ENCODE measurements at places on chromosomes 13 and 19.

GRCh38 chr13:52739468-52740071, at the start of gene CNMD:
CNMD (minus strand) TSS chr13:52739820; CDS start chr13:52739701, 119 bp downstream.
- no peak for DNase-seq

DNA sequence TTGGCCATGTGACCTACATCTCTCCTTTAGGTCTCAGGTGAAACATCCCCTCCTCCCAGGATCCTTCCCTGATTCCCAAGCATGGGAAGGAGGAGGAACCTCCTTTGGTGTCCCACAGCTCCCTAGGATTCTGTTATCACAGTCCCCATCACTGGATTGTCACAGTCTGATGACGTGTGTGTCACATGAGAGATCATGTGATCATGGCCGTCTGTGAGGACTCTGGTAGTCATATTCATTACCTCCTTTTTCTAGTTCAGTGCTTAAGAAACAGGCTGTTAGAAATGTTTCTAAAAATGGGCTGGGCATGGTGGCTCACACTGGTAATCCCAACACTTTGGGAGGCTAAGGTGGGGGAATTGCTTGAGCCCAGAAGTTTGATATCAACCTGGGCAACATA, 3.0 kb downstream of the DHX34 start:
- DNase-seq = no peak

DNA sequence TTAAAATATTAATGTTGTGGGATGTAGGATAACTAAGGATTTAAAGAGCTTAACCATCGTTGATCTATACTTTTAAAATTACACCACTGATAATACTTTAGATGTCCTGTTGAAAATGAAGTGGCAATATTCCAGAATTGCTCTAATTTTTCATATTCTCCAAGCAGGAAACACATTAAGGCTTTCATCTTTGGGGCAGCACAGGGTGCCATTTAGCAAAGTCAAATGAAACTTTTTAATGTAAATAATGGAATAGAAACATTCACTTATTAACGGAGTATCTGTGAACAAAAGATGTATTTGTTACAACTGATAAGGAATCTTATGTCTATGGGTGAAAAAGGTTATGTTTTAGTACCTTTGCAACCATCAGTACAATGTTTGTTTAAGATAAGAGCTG, 50.0 kb upstream of the MIR17HG start:
- no peak for DNase-seq

DNA sequence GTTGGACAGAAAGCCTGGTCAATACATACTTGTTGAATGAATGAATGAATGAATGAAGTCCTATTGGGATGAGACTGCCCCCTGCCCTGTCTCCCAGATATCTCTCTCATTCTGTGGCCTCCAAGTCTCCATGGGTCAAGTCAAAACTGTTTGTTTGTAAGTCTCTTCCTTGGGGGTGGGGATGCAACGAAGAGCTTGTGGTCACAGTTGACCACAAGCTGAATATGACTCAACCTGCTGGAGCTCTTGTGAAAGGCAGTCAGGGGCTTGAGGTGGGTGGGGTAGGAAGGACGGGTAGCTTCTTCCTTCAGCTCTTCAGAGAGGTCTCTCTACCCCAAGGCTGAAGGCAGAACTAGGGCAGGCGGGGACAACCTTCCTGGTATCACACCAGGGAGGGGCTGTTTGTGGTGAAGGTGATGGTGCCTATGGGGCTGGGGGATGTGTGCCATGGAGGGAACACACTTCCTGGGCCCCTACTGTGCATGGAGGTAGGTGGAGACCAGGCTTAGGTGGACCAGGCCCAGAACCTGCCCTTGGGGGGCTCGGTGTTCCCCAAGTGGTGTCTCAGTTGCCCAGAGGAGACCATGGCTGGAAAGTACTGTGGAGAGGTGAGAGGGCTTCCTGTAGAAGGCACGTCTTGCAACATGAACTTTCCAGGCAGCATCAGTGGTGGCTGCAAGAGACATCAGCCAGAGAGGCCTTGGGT, 8.0 kb downstream of the MYO1F start:
- DNase-seq = no peak

DNA sequence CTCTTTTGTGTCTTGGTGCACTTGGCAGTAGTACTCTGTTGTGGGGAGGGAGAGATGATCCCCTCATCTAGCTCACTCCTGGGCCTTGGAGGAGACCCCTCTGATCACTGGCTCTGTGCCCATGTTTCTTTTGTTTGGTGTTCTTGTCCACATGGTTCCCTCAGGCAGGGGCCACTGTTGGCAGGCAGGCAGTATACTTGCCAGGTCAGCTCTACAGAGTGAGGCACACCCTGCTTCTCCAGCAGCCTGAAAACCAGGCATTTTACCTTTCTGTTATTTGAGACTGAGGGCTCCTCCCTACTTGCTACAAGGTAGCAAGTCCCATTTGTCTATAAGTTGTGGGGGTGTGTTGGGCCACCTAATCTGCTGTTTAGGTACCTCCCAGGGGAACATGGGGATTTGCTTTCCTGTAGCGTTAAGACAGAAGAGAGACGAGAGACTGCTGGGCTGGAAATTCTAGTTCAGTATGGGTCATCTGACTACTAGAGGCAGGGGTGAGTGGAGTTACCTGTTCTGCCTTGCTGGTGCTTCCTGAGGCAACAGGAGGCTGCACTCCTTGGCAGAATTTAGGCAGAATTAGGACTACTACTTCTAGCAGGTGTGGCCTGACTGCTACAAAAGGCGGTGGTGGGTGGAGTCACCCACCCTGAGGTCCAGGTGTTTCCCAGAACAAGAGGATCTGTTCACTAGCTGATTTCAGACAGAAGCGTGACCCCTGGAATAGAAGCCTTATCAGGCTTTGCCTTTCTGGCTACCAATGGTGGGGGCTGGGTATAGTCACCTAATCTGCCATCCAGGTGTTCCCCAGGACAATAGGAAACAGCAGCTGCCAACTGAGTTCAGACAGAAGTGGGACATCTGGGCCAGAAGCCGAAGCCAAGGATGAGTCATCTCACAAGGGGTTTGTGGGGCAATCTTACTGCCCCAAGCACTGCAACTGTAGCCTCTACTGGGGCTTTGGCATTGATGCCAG, 843.0 kb upstream of the ATXN8OS start:
- DNase-seq = no peak

DNA sequence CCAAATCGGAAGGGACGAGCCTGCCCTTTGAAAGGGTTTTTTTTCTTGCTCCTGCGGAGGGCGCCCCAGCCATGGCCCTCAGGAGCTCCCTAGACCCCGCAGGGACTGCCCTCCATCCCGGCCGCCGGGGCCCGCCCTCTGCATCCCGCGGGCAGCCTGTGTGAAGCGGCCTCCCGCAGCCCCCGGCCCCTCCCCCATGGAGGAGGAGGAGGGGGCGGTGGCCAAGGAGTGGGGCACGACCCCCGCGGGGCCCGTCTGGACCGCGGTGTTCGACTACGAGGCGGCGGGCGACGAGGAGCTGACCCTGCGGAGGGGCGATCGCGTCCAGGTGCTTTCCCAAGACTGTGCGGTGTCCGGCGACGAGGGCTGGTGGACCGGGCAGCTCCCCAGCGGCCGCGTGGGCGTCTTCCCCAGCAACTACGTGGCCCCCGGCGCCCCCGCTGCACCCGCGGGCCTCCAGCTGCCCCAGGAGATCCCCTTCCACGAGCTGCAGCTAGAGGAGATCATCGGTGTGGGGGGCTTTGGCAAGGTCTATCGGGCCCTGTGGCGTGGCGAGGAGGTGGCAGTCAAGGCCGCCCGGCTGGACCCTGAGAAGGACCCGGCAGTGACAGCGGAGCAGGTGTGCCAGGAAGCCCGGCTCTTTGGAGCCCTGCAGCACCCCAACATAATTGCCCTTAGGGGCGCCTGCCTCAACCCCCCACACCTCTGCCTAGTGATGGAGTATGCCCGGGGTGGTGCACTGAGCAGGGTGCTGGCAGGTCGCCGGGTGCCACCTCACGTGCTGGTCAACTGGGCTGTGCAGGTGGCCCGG, 815 bp downstream of the MAP3K10 start:
- DNase-seq = no peak

- no peak for DNase-seq
Measured at GRCh38 chr19:55095260-55096060, 19.8 kb downstream of the EPS8L1 start.

DNA sequence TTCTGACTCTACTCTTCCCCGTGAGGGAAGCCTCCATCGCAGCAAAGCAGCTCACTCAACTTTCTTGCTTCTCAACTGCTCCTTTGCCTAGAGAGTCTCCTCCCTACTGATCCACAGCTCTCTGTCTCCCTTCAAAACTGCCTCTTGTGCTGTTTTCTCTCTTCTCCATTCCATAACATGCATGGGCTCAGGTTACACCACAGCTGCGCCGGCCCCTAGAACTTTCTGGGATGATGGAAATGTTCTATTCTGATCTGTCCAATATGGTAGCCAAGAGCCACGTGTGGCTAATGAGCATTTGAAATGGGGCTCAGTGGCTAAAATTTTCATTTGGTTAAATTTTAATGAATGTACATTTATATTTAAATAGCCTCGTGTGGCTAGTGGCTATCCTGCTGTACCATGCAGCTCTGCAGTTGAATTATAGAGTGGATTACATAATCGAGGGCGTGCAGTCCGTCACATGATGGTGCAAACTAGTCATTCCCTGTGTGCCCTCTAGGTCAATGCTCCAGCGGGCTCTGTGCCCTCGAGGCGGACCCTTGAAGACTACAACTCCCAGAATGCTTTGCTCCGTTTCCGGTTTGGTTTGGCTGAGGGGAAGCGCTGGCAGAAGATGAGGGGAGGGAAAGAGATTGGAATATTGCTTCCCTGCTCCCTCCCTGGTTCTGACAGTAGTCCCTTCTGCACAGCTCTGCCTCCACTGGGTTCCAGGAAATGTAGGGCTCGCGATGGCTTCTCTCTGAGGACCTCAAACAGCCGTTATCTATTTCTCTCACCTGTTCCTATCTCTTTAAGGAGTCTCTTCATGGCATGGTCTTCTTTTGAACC, 109.8 kb downstream of the CACNA1A start:
- DNase-seq = peak; percentile 30

GRCh38 chr19:47713046-47714021, at the start of gene EHD2:
EHD2 (plus strand) TSS chr19:47713422; CDS start chr19:47716613, 3,191 bp downstream.
- no peak for DNase-seq

DNA sequence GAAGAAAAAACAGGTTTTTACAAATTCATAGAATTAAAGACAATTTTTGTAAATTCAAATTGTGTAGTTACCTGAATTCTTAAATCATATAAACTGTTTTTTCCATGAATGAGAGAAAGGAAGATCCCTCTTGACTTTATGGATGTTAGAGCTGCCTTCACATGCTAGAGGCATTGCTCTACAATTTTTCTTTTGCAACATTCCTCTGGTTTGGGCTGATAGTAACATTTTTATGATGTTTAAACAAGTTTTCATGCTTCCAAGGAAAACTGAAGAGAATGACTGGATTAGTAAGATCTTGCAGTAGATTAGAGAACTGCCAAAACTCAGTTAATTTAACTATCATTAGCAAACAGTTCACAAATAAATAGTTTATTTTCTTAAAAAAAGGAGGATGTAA, 250.6 kb downstream of the GPC6 start:
- no peak for DNase-seq

GRCh38 chr13:46202966-46203365, 8.8 kb upstream of the LRRC63 start:
- DNase-seq = no peak

DNA sequence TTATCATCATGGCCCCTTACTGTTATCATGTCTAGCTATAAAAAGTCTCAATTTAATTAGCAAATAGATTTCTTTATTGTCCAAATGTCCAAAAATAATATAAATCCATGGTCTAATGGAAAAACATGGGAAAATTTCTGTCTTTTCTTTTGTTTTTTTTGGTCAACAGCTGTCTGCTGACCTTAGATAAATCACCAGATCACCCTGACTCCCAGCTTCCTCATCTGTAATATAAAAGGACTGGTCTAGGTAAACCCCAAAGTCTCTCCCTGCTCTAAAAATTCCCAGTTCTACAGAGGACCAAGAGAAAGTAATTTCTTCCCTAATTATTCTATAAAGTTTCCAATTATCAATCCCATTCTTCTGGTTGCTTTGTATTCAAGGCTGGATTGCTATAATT, 30.7 kb upstream of the RCBTB2 start:
- DNase-seq = no peak

GRCh38 chr19:36051236-36051635, 2.8 kb downstream of the THAP8 start:
- DNase-seq = no peak

DNA sequence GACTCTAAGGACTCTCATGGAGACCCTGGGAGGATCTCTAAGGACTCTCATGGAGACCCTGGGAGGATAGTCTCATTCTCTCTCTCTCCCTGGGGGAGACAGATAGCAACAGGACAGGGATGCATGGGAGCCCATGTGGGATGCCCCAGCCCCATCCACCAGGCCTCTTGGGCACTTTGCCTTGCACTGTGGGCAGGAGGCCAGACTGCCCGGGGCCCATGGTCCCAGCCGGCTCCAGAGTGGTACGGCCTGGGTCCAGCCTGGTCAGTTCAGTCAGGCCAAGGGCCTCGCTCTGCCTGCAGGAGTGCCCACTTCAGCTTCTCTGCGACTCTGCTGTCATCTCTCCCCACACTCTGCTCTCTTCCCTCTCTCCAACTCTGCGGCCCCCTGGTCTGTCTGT, 48.6 kb upstream of the SHKBP1 start:
- DNase-seq = no peak

GRCh38 chr13:56102641-56103040, 1038.1 kb upstream of the PRR20A start:
- DNase-seq = no peak

GRCh38 chr13:74168263-74168675, 34.1 kb upstream of the KLF12 start:
- no peak for DNase-seq

DNA sequence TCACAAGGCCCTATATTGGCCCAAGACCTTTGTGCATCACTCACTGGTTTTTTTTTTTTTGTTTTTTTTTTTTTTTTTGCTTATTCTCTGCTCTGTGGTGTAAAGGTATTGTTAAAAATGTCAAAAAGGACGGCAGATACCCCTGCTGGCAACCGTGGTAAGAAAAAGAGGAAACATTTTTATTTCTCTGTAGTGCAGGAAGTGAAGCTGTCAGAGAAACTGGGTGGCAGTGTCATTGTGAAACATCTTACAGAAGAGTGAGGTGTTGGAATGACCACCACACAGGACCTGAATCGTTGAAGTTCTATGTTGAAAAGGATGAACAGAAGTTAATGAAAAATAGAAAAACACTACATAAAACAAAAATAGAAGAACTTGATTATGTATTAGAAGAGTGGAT, 346.4 kb downstream of the FGF9 start:
- DNase-seq = no peak

- DNase-seq = no peak
Measured at GRCh38 chr13:109529964-109530363, 256.4 kb downstream of the IRS2 start.

- DNase-seq = no peak
Measured at GRCh38 chr13:42272115-42272803, at the start of gene AKAP11. AKAP11 (plus strand) TSS chr13:42272152; CDS start chr13:42286349, 14,197 bp downstream.

GRCh38 chr19:29098863-29099481, 114.0 kb downstream of the UQCRFS1 start:
- no peak for DNase-seq

DNA sequence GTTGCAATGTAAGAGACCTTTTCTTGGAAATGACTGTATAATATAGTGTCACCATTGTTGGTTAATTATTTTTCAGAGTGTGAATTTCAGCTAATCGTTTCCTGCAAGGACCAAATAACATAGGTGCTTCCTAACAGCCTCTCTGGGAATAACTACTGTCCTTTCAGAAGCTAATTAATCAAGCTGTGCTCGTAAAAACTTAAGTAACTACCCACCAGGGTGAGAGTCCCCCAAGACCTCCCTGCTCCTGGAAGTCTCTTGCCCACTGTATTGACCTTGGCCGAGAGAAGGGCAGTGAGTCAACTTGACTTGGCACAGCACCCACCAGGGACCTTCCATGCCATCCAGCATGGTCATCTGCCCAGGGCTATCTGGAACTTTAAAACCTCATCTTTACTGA, 50.3 kb downstream of the UQCRFS1 start:
- no peak for DNase-seq

GRCh38 chr19:19381007-19381926, 24.2 kb upstream of the GATAD2A start:
- no peak for DNase-seq

Data from dorsolateral prefrontal cortex (tissue), 122 donors.